ENCODE measurements at places on chromosomes 4 and X.

- no peak for DNase-seq
Observed at GRCh38 chrX:37986893-37987292, 19.5 kb upstream of the SYTL5 start.

GRCh38 chr4:184355111-184355604, 119.2 kb downstream of the IRF2 start:
- DNase-seq, result no peak

GRCh38 chr4:148795156-148795864, 353.1 kb upstream of the NR3C2 start:
- DNase-seq, result no peak

DNA sequence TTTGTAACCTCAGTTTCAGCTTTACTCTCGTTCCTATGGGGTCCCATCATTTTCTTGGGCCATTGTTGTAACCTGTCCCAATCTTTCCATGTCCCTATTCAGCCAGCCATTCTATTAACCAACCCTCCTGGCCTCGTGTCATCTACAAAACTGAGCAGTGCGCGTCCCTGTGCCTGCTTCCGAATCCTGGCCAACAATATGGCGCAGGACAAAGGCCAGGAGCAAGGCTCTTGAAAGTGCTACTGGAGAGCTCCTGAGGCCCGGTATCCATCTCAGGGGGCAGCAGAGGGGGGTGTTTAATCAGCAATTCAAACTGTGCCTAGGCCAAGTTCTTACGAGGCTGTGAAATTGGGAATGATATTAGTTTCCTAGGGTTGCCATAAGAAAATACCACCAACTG, 41.2 kb upstream of the APLN start:
- no peak for DNase-seq

- DNase-seq, result no peak
Observed at GRCh38 chrX:114675365-114675764, 91.5 kb downstream of the HTR2C start.

- DNase-seq, result no peak
Observed at GRCh38 chrX:20538974-20539373, 272.3 kb upstream of the RPS6KA3 start.

- DNase-seq, result no peak
Observed at GRCh38 chr4:95614684-95615205, 66.0 kb upstream of the UNC5C start.

- no peak for DNase-seq
Observed at GRCh38 chrX:147781844-147782243, 129.9 kb upstream of the FMR1 start.

DNA sequence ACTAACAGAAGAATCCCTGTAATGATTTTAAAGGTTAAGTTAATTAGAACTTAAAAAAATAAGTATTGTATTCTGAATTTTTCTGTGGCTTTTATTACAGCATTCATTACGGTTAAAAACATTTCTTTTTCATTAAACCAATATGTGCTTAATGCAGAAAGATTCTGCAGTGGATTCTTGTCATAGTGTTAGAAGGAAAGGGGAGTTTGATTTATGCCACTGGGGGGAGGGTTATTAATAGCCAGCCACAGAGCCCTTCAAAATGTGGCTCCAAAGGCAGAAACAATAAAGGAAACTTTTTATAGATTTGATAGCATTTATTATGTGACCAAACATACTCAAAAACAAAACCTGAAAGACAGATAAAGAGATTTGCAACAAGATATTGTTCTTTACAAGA, 9.1 kb downstream of the SMAD1 start:
- no peak for DNase-seq

Data from activated CD4-positive, alpha-beta T cell treated with anti-CD3 and anti-CD28 coated beads, Interleukin-2, amount 50 U/mL, for 24 hours (primary cell).